ENCODE measurements at places on chromosomes 6 and 20. TPM values are rescaled to one million over a fixed set of nuclear protein-coding genes. Genes with fewer than 3 reads are reported as not detected.

- DNase-seq = no peak
These were observed 69.1 kb upstream of the TOP1 start for GRCh38 chr20:40959325-40960092.

- DNase-seq = no peak
These were observed 86.1 kb downstream of the SIM1 start for GRCh38 chr6:100378576-100378975.

GRCh38 chr6:17869010-17869752 is 118.3 kb downstream of the KIF13A start:
- no peak for DNase-seq

- DNase-seq = no peak
These were observed 8.5 kb downstream of the NRN1 start for GRCh38 chr6:5998236-5998635.

GRCh38 chr20:12331236-12331635 is 413.5 kb downstream of the BTBD3 start:
- no peak for DNase-seq

DNA sequence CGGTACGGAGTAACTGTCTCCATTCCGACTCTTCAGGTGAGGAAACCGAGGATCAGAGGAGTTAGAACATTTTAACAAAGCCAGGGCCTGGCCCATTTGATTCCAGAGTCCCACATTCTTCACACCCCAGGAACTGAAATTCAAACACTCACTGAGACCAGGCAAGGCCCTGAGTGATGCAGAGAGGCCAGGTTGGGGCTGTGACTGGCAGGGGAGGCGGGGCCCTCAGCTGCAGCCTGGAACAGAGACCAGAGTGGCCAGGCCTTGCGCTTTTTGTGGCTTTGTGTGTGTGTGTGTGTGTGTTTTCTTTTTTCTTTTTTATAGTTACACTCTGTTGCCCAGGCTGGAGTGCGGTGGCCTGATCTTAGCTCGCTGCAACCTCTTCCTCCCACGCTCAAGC is 57.2 kb downstream of the BCAS4 start:
- DNase-seq = no peak

- DNase-seq = no peak
These were observed 66.3 kb upstream of the MAP7 start for GRCh38 chr6:136616527-136616926.

DNA sequence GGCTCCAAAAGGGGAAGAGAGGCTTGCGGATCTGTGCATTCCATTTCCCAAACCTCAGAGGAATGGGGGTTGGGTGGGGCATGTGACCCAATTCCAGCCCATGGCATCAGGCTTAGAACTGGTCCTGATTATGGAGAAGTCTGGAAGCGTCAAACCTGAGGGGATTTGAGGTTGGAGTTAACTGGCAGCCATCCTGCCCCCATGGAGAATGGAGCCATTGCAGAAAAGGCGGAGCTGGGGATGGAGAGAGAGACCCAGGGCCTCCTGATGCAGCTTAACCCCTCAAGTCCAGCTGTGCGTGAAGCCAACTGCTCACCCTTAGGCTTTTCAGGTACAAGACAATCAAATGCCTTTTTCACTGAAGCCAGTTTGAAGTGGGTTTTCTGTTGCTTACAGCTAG is 9.9 kb upstream of the SDCBP2 start:
- no peak for DNase-seq

GRCh38 chr6:105872249-105872648 is 213.9 kb upstream of the PRDM1 start:
- DNase-seq = no peak

The FOXA2 gene
- total RNA-seq = 0.13 TPM

The MYLIP gene
- 187 TPM for total RNA-seq

The ZBTB22 gene
- total RNA-seq = 17.6 TPM

The CFAP206 gene
- not detected for total RNA-seq

The PSMB8 gene
- 146 TPM for total RNA-seq

The DNAH8 gene
- 0.07 TPM for total RNA-seq
